Stimulated activated CD4-positive, alpha-beta T cell treated with anti-CD3 and anti-CD28 coated beads, Interleukin-15, amount 100 ng/mL, for 1 hour (primary cell): ENCODE measurements at places on chromosomes 16 and 17.

DNA sequence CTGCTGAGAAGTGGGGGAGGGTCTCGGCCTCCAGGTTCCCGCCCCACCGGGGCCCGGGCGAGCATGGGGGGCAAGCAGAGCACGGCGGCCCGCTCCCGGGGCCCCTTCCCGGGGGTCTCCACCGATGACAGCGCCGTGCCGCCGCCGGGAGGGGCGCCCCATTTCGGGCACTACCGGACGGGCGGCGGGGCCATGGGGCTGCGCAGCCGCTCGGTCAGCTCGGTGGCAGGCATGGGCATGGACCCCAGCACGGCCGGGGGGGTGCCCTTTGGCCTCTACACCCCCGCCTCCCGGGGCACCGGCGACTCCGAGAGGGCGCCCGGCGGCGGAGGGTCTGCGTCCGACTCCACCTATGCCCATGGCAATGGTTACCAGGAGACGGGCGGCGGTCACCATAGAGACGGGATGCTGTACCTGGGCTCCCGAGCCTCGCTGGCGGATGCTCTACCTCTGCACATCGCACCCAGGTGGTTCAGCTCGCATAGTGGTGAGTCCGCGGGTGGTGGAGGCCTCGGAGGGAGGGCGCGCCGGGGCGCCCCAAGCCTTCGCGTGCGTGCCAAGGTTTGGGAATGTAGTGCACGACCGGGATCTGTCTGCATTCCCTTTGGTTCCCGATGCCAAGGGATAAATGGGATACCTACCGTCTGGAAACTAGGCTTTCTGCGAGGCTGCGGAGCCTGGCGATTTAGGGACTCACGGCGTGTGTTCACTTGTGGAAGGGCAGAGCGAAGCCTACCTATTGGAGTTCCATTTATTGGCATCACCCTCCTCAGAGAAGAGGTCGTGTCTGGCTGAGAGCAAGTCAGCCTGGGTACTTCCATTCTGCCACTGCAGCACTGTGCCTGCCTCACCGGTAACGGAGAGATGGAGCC is 1.0 kb downstream of the ZNRF1 start:
- peak; percentile 40 for DNase-seq

DNA sequence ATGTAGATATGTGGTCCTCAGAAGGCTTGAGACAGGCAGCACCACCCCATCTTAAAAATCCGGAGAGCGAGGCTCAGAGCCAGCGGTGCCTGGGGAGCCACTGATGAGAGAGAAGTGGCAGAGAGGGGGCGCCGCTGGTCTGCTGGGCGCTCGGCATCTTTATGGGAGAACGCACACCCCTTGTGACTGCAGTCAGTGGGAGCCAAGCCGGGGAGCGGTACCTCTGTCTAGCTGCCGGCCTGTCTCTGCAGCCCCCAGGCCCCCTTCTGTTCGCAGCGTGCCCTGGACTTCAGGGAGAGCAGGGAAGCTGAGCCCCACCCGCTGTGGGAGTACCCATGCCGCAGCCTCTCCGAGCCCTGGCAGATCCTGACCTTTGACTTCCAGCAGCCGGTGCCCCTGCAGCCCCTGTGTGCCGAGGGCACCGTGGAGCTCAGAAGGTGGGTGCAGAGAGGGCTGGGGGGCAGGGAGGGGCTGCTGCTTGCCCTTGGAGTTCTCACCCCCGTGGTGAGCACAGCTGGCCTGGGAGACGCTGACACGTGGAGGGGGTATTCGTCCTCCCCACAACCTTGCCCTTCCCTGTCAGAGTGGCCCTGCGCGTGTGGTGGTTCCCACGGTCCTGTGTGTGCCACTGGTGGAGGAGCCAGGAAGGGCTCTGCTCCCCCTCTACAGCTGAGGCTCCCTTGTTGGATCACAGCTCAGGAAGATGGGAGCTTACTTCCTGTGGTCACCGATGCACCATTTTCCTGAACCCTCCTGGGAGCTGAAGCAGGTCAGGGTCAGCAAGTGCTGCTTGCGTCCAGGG is 44.8 kb downstream of the PRMT7 start:
- DNase-seq, result no peak

DNA sequence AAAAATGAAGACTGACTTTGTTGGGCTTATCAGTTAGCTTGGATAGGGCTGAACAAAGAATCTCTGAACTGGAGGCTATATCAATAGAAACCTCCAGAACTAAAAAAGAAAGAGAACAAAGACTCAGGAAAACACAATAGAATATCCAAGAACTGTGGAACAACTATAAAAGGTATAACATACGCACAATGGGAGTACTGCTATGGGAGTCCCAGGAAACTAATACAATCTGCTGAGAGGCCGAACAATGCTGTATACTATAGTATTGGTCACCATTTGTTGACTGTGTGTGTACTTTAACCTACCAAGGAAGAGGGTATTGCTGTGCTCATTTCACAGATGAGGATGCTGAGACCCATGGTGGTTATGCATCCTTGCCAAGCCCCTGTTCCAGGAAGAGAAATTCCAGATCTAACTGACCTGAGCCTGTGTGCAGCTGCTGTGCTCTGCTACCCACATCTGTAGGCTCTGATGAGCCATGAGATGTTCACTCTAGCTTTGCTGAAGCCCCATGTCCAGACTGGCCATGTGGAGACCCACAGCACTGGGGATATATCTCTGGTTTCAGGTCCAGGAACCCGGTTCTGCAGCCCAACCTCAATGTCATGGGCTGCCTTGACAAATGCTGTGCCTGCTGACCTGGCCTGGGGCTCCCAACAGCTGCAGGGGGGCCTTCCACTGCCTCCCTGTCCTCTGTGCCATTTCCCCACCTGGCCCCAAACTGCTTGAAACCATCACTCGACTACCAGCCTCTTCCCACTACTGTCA is 254.3 kb upstream of the TNRC6C start:
- DNase-seq, result no peak

GRCh38 chr16:47057630-47057993 is 84.1 kb upstream of the DNAJA2 start:
- no peak for DNase-seq

GRCh38 chr16:88872650-88873331 is 6.3 kb upstream of the PABPN1L start:
- no peak for DNase-seq

DNA sequence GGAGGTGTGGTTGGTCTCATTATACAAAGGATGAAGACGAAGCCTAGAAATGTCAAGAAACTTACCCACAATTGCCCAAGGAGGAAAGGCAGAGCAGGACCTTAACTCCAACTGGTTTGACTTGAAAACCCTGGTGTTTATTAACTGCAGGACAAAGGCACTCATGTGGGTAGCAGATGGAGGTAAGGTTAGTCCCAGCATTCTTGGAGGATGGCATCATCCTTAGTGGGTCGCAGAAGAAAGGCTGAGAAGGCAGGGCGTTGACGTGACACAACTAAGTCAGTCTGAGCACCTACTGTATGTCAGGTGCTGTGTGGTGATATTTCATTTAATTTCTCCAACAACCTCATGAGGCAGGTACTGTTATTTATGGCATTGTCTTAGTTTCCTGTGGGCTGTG is 101.3 kb downstream of the HAPSTR1 start:
- DNase-seq, result no peak

DNA sequence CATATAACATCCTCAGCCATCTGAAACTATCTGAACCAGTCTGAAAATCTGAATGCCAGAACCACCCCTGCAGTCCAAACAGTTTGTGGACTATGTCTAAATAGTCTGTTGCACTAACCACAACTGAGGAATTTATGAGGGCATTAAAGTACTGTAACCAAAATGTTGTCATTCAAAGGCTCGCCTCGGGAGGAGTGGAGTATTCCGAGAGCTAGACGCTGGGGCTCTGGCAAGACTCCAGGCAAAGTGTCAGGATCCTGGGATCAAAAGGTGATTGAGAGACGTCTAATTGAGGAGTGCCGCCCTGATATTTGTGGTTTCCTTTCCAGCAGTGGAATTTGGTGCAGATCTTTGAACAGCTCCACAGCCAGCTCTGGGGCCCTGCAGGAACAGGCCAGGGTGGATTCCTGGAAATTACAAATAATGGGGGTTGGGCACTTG is 142.9 kb upstream of the MYOCD start:
- DNase-seq, result no peak

DNA sequence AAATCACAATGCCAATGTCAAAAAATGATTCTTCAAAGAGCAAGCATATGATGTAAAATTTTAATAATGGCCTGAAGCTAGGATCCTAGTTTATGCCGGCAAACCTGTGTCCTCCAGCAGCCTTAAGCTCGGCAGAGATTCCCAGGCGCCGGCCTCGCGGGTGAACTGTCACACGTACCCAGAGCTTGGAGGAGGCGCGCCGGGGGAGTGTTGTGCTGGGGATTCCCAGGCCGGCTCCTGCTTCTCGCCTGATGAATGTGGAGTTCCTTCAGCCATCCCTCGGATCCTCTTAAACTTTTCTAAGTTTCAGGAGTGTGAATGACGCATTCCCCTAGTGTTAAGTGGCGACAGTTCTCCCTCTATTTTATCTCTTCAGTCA is 19.1 kb upstream of the NTN1 start:
- DNase-seq, result no peak

GRCh38 chr17:1999557-2000251 is 25.4 kb downstream of the RTN4RL1 start:
- DNase-seq, result no peak

GRCh38 chr16:22070361-22071330 is 21.7 kb upstream of the VWA3A start:
- no peak for DNase-seq

GRCh38 chr16:84054916-84055315 is 12.3 kb upstream of the SLC38A8 start:
- no peak for DNase-seq

- no peak for DNase-seq
Measured at GRCh38 chr17:77189148-77189547, 48.4 kb downstream of the SEC14L1 start.

GRCh38 chr16:82628088-82628423 is 1.3 kb downstream of the CDH13 start:
- DNase-seq, result no peak

DNA sequence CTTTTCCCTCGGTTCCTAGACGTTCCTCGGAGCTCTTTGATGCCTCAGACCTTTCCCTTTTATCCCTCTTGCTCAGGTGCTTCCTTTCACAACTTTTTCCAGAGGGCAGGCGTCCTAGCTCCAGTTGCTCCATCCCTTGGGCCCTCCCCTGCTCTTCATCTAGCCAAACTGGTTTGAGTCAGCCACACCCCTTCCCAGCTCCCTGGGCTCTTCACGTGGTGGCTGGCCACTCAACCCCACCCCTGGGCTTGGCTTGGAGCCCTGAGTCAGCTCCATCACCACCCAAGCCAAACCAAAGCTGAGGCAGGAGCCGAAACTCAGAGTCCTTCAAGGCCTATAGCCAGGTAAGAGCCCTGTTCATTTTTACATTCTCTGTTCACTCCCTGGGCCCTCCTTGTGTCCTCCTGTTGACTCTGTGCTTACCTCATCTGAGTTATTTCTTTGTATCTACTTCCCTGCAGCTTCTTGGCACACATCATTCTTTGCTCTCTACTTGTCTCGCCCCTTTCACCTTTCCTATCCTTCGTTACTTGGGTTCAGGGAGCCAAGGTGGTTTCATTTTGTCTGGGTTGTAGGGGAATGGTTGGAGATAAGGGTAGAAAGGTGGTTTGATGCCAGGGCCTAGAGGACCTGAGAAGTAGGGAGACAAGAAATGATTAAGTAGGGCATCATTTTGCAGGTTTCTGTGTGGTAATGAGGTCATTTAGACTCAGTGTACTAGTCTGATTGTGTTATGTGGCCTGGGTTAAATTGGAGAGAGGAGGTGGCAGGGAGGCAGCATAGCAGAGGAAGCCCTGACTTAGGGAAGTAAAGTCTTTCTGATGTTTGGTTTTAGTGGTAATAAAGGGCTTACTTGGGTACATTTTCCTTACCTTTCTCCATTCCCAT is 7.6 kb upstream of the PHKG2 start:
- no peak for DNase-seq

DNA sequence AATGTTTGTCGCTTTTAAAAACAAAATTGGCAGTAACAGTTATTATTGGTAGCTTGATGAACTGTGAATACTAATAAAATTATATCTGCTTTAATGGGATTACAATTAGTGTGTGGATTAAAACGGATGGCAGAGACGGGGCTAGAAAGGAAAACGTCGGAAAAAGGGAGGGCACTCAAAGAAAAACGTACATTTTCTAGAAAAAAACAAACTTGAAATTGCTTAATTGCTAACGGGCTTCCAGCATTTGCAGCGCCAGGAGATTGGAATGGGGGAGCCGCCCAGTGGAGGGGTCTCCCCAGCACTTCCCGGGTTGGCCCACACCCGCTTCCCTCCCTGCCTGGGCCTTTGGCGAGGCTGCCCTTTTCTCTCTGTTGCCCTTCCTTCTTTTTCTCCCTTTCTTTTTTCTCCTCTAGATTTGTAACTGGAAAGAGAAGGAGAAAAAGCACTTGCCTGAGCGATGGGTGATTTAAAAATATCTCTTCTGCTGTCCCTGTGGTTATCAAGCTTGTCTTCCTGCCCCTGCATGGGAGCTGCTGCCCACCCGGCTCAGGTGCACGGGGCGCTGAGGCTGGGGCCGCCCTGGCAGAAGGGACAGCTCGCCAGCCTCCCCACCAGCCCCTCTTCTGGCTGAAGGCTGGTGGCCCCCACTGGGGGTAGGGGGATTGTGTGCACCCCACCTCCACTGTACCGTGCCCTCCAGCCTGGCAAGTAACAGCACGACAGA is 5.9 kb downstream of the BAHCC1 start:
- DNase-seq, result no peak

GRCh38 chr17:36673068-36673467 is 71.7 kb downstream of the MRM1 start:
- DNase-seq, result no peak
